ENCODE measurements at places on chromosomes 5 and 9.

GRCh38 chr5:32551865-32552264 is 33.5 kb upstream of the SUB1 start:
- DNase-seq = no peak

GRCh38 chr5:170327168-170327567 is 29.6 kb upstream of the LCP2 start:
- no peak for DNase-seq

DNA sequence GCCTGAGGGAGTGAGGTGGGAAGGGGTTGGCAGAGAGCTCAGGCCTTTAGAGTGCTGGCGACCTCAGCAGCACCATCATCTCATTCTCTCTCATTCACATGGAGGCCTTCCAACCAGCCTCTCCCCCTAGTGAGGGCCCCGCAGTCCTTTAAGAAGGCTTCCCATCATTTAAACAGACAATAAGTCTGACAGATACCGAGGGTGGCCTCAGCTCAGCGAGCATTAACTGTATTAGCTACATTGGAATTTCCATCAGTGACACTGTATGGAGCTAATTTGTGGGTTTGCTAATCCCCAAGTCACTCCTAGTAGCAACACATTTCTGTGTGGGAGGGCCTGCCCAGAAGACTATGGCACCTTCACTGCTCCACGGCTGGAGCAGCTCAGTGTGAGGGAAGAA is 75.8 kb downstream of the INSYN2B start:
- DNase-seq = no peak

DNA sequence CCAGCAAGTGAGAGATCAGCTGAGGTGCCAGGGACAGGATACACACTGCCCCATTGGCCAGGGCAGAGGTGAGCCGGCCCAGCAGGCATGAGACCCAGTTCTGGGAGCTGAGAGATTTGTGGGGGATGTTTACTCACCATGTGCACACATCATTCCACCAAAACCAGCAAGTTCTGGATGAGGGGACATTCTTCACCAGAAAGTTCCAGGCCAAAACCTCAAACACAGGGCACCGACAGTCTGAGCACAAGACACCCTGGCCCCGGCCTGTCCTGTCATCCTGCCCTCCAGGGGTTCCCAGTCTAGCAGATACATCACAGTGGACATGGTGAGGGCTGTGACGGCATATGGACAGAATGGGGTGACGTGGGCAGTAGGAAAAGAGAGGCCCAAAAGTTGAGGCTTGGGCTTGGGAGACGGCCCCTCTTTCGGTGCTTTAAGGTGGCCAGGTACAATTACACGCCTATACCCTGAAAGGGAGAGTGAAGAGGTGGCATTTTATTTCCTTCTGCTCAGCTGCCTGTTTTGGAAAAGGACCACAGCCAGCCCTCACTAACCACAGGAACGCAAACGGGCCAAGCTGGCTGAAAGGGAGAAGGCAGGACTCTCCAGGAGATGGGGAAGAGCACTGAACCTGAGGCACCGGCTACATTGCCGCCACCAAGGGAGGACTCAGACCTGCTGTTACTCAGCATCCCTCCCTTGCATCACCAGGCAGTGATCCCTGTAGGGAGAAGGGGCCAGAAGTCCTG is 64.0 kb downstream of the SHB start:
- DNase-seq = no peak

DNA sequence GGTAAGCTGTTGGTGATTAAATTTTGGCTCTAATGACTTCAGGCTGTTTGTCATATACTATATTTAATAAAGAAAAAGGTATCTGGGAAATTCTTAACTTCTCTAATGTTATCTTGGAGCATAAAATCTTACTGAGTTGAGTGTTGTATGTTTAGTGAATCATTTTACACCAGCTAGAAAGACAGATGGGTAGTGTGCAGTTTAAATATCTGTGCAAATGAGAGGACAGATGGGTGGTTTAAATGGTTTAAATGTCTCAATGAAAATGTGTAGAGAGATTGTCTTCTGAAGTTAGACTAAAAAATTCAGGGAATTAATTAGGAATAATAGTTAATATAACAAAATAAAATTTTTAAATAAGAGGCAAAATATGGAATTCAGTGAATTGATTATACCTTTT is 114.5 kb downstream of the FER start:
- no peak for DNase-seq

DNA sequence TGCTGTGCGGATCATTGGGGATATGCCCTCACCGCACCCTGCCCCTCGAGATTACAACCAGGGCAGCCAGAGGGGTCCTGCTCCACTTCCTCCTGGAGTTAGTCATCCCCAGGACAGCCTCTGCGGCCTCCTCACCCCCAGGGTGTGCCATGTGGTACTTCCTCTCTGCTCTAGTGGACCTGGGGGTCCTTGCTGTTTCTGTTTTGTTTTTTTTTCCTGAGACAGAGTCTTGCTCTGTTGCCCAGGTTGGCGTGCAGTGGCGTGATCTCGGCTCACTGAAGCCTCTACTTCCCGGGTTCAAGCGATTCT is 5.2 kb upstream of the FCN1 start:
- peak; percentile 69 for DNase-seq

DNA sequence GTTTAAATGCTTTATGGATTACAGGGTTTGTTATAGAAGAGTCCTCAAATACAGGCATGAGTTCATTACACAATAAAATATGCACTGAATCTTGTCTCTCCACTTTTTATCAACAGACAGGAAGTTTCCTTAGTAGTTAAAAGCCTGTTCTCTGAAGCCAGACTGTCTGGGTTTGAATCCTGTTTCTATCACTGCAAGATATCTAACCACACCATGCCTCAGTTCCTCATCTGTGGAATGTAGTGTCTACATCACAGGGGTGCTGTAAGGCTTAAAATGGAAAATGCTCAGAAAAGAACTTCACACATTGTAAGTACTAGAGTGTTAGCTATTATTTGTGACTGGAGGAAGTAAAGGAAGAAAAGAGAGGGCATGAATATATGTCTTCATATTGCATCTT is 9.3 kb downstream of the LIX1 start:
- DNase-seq = no peak

GRCh38 chr5:110469486-110469885 is 257.0 kb downstream of the TMEM232 start:
- no peak for DNase-seq

DNA sequence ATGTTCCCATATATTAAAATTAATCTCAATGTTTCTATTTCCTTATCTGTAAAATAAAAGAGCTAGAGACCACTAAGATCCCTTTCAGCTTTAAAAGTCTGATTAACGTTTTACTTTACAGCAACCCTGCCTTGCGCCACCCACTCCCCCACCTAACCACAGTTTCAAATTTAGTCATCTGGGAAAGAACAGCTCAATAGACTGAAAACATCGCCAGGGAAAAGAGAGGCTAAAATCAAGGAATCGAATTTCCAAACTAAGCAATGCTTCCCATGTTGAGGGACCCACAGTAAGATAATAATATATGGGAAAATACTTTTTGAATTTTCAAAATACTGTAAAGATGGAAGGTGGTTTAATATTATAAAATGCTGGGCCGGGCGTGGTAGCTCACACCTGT is 6.6 kb downstream of the SAXO1 start:
- no peak for DNase-seq

- DNase-seq = no peak
Measured at GRCh38 chr9:33024126-33024965, 727 bp upstream of the DNAJA1 start.

GRCh38 chr5:96628406-96628805 is 33.8 kb upstream of the CAST start:
- no peak for DNase-seq

DNA sequence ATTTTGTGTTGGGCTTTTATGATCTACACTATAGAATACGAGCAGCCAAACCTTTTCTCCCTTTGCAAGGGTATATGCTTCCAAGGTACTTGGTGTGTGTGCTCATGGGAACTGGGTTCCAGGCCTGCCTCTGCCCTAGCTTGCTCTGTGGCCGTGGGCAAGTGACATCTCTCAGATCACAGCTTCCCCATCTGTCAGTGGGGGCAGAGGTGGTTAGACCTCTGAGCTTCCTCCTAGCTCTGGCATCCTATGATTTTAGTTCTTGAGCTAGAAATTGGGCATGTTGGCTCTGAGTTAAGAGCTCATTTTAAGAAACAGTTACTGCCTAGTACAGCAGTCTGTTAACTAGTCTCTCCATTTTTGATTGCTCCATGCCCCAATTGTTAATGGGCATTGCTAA is 12.5 kb upstream of the CCNJL start:
- peak; percentile 45 for DNase-seq

GRCh38 chr5:65914641-65915196 is 11.7 kb upstream of the ERBIN start:
- DNase-seq = peak; percentile 26

DNA sequence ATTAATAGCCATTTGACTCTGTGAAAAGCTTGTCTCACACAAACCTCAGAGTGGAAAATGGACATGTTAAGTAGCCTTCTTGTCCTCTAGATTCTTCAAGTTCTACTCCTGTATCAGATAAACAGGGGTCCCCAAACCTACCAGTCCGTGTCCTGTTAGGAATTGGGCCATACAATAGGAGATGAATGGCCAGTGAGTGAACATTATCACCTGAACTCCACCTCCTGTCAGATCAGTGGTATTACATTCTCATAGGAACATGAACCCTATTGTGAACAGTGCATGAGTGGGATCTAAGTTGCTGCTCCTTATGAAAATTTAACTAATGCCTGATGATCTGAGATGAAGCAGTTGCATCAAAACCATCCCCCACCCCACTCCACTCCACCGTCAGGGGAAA is 136.3 kb downstream of the TMEM232 start:
- no peak for DNase-seq

- DNase-seq = no peak
Measured at GRCh38 chr5:88238732-88239131, 29.9 kb downstream of the TMEM161B start.

DNA sequence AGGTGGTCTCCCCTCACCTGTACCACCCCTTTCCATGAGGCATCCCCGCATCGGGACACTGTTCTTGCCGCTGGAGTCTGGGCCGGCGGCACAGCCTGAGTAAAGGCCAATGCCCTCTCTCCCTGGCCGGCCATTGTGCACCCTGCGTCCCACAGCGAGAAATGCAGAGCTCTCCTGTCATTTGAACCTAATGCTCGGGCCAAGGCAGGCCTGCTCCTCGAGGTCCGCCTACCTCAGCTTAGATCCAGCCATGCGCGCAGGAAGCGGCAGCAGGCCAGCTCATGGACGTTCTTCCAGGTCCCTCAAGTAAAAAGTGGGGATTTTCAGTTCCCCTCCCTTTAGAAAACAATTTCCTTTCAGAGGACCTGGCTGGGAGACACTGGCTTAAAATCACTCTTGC is 135.0 kb downstream of the HSD17B3 start:
- no peak for DNase-seq

GRCh38 chr9:107674721-107675277 is 185.2 kb upstream of the KLF4 start:
- peak; percentile 87 for DNase-seq

- DNase-seq = no peak
Measured at GRCh38 chr9:121609822-121610637, 41.4 kb upstream of the DAB2IP start.

DNA sequence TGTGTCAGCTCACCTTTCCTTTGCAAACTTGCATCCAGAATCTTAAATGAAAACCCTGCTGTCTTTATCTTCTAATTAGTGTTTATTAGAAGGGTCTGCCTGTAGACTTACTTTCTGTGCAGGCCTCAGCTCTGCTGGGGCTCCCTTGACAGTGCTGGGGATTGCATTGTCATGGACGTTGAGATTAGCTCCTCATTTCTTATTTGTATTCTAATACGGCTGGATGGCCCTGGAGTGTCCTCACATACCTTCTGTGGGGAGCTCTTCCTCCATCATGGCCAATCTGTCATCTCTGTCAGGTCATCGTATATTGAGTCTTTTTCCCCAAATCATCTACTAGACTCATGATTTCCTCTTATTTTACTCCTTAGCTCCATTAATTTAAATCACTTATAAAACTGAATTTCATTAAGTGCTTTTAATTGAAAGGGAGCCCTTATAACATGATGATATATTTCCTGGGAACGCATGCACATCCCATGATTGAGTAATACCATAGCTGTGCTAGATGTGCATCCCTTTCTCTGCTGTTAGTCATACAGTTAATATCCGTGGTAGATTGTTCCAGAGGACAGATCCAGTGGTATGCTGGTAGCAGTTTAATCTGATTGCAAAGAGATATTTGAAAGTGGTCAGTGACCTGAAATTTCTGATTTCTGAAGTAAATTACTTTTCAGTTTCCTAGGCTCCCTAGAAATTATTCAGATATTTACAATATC is 61.6 kb downstream of the ICE1 start:
- DNase-seq = no peak

DNA sequence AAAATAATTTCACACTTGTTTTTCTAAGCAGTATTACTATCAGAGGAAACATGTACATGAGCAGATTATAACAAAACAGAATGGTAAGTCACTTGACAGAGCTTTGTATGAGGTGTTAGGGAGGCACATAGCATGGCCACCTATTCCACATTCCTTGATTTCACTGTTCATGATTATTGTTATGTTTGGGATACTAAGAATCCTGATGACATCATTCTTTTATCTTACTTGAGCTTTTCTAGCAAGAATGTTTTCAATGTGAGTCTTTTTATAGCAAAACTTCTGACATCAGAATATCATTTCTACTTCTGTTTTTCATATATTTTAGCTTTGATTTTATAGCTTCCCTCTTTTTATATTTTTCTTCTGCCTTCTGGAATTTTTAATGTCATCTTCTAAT is 208.2 kb downstream of the DMRTA1 start:
- DNase-seq = no peak

- no peak for DNase-seq
Measured at GRCh38 chr9:17631396-17631795, 52.5 kb downstream of the SH3GL2 start.

DNA sequence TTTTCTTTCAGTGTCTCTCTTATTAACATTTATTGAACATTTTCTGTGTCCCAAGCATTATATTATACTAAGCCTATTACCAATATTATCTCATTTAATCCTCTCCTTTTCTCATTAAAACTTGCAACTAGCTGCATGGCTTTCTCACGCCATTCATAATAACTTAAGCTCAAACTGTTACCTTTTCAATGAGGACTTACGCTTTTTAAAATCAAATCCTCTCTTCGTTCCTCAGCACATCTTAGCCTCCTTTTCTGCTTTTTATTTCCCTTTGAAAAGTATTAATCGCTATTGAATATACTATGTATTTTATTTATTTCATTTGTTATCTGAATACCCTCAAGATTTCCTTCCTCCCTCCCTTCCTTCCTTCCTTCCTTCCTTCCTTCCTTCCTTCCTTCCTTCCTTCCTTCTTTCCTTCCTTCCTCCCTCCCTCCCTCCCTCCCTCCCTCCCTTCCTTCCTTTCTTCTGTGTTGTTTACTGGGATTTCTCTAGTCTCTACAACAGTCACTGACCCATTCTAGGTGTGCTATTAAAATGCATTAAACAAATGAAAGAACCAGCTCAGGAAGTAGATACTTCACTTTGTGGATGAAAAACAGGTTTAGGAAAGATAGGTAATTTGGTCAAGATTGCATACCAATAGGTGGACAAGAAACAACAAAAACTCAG is 294.1 kb upstream of the TUT7 start:
- DNase-seq = no peak

DNA sequence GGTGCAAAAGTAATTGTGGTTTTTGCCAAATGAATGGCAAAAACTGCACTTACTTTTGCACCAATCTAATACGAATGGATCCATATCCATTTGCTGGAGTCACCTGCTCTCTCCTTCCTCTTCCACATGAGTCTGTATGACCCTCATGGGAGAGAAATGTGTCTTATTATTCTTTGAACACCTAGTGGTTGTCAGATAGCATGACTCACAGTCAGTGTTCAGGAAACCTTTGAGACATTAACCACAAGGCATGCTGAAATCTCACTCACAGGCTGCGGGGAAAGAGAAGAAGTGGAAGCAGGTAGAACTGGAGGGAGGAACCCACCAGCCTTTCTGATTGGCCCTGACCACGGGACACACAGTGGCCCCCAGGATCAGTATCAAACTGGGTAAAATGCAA is 222.8 kb upstream of the KLF4 start:
- DNase-seq = peak; percentile 13

Measured in suppressor macrophage (primary cell).